ENCODE measurements at places on chromosomes 6 and 20.

GRCh38 chr6:5751525-5752390 lies 255.0 kb downstream of the NRN1 start:
- no peak for DNase-seq

DNA sequence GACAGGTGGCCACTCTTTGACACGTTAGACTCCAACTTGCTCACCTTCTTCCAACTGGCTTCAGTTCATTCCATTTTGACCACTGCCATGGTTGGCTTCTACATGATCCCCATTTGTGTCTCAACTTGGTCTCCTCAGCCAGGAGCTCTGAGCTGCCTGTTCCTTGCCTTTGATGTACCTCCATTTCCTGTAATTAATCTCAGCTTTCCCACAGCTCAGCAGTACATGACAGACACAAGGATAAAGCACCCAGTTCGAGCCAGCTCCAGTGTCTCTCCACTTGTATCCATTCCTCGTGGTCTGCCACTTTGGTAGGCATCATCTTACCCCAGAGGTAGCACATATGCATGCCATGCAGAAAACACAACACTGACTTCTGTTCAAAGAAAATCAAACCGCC lies 161.0 kb downstream of the TSHZ2 start:
- DNase-seq = no peak

GRCh38 chr6:6515691-6516607 lies 72.6 kb upstream of the LY86 start:
- DNase-seq = peak; percentile 31

- no peak for DNase-seq
Measured at GRCh38 chr6:55714831-55715230, 135.8 kb upstream of the HMGCLL1 start.

DNA sequence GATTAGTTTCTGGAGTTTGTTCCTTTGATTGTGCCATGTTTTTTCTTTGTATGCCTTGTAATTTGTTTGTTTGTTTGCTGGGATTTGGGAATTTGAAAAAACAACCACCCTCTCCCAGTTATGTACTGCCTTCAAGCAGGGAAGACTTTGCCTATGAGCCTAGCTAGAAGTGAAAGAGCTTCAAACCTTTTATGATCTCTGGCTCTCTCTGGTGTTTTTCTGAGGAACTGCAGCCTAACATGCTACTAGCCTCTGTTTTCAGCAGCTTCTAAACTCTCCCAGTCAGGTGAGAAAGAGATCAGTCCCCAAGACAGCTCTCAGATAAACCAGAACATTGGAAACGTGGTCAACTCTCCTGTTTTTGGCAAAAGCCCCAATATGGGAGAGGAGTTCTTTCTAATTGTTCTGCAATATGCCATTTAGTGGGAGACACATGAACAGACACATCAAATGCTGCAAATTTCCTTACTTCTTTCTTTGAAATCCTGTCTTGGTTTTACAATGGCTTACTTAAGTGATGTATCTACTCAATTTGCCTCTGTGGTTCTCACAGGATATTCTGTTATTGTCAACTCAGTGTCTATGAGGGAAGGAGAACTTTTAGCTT lies 58.9 kb upstream of the SERINC1 start:
- DNase-seq = peak; percentile 3

GRCh38 chr20:33130568-33131061 lies 37.3 kb upstream of the BPIFA2 start:
- DNase-seq = no peak

- DNase-seq = no peak
Measured at GRCh38 chr20:57460781-57461465, 64.0 kb downstream of the CTCFL start.

DNA sequence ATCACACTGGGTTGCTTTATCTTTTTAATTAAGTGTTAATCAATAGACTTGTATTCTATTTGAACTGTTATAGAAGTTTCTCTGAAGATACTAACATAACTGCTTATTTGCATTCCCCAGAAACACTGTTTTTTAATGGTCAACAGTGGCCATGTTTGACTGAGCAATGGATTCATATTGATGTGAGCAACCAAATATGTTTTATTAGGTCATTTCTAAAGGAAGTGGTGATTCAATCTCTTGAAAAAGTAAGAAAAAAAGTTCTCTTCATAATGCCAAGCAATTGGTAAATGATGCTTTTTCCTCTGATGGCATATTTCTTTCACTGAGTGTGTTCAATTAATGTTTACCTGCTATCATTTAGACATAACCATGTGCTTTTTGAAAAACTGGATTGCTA lies 593.0 kb upstream of the CITED2 start:
- DNase-seq = no peak

- no peak for DNase-seq
Measured at GRCh38 chr20:49750611-49751396, 37.1 kb upstream of the B4GALT5 start.

GRCh38 chr6:117840541-117840983 lies 66.5 kb upstream of the SLC35F1 start:
- DNase-seq = no peak

DNA sequence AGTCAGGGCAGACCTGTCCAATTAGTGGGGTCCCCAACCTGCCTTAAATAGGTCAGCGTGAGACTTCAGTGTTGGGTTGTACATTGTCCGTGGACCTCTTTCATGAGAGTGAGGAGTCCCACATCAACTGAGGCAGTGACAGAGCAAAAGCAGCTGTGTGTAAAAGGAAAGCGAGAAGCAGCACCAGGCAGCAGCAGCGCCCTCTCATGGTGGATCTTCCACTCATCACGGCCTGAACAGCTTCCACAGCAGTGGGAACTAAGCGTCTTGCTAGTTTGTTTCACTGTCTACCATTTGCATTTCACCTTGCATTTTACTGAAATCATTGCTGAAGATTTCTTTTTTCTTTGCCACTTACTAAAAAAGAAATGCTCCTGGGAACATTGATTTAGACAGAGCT lies 333.8 kb downstream of the PKHD1 start:
- no peak for DNase-seq

GRCh38 chr6:32212076-32212760 lies 11.6 kb downstream of the NOTCH4 start:
- no peak for DNase-seq

DNA sequence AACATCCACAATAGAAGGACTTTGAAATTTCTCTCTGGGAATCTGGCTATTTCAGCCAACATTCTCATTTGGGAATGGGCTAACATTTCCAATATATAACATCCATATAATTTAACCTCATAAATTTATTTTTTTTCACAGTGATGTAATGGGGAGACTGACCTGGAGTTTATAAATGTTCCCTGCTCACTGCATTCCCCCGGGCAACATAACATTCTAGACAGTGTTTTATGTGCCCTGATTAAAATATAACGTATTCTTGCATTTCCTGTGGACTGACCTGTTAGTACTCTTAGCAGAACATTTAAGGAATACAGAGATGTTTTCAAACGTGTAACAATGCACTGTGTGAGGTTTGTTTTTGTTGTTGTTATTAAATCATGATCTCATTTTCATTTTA lies 20.9 kb downstream of the TSHZ2 start:
- DNase-seq = no peak

- no peak for DNase-seq
Measured at GRCh38 chr6:83589076-83589475, 76.7 kb downstream of the PRSS35 start.

- no peak for DNase-seq
Measured at GRCh38 chr6:81998432-81998831, 246.0 kb upstream of the TENT5A start.

GRCh38 chr6:14063756-14064155 lies 53.8 kb upstream of the CD83 start:
- DNase-seq = no peak

DNA sequence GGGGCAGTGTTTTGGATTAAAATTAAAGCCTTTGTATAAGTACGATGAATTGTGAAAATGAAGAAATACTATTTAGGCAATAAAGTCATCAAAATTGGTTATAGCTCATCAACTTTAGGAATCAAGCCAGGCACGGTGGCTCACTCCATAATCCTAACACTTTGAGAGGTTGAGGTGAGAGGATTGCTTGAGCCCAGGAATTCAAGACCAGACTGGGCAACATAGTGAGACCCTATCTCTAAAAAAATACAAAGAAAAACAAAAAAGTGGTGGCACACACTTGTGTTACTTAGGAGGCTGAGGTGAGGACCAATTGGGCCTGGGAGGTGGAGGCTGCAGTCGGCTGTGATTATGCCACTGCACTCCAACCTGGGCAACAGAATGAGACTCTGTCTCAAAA lies 8.5 kb upstream of the RHAG start:
- DNase-seq = no peak

GRCh38 chr20:57432862-57433491 lies 41.8 kb downstream of the RBM38 start:
- peak; percentile 51 for DNase-seq

GRCh38 chr6:42367353-42368011 lies 84.2 kb downstream of the TRERF1 start:
- no peak for DNase-seq

GRCh38 chr6:45027126-45027525 lies 301.0 kb upstream of the RUNX2 start:
- no peak for DNase-seq

GRCh38 chr6:37615564-37616340 lies 81.9 kb downstream of the MDGA1 start:
- DNase-seq = no peak

GRCh38 chr20:44069203-44070011 lies 117.6 kb downstream of the JPH2 start:
- DNase-seq = peak; percentile 22

DNA sequence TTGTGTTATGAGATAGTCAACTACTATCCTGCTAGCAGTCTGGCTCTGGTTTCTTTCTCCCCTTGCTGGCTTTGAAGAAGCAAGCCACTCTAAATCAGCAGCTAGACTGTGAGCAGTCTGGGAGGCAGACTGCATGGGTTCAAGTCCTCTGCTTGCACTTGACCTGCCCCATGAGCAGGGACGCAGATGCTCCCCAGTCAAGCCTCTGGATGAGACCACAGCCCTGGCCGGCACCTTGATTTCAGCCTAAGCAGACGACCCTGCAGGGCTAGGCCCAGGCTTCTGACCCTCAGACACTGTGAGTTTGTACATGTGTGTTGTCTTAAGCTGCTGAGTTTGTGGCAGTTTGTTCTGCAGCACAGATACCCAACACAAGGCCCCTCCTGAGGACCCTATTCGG lies 105.8 kb downstream of the SULF2 start:
- DNase-seq = no peak

- DNase-seq = no peak
Measured at GRCh38 chr6:163814494-163815364, 400.2 kb downstream of the QKI start.

- no peak for DNase-seq
Measured at GRCh38 chr6:134117409-134117808, 65.0 kb upstream of the SLC2A12 start.

- DNase-seq = no peak
Measured at GRCh38 chr20:21027569-21027968, 78.6 kb downstream of the LINC00237 start.

- no peak for DNase-seq
Measured at GRCh38 chr6:139588734-139589593, 214.5 kb upstream of the CITED2 start.
